ENCODE measurements at places on chromosomes 7 and 10. TPM values are rescaled to one million over a fixed set of nuclear protein-coding genes. Genes with fewer than 3 reads are reported as not detected.
A peak's percentile ranks its signal among the peaks of the same experiment; 100 is the strongest.

The ITPRID1 gene
- total RNA-seq, result not detected

The SEC31B gene
- 47.4 TPM for total RNA-seq

The VIM gene
- total RNA-seq, result 456 TPM

DNA sequence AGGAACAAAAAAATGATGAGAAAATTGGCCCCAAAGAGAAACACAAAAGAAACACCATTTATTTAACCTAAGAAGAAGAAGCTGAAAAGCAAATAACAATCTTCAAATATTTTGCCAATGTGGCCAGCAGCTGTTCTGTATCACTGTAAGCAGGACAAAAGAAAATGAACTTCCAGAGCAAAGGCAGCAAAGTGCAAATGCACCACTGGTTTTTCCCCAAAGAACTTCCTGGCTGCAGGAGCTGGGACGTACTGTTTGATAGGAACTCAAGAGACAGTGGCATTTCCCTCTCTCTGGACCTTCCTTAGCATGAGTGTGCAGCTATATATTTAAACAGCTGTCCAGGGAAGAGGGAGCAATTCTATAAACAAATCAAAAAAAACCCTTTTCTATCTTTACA lies 60.4 kb downstream of the RNLS start:
- DNase-seq, result peak; percentile 45

- DNase-seq, result no peak
These were observed 3.4 kb downstream of the PHYH start for GRCh38 chr10:13296476-13296875.

GRCh38 chr7:94045581-94045980 lies 41.4 kb upstream of the BET1 start:
- no peak for DNase-seq

DNA sequence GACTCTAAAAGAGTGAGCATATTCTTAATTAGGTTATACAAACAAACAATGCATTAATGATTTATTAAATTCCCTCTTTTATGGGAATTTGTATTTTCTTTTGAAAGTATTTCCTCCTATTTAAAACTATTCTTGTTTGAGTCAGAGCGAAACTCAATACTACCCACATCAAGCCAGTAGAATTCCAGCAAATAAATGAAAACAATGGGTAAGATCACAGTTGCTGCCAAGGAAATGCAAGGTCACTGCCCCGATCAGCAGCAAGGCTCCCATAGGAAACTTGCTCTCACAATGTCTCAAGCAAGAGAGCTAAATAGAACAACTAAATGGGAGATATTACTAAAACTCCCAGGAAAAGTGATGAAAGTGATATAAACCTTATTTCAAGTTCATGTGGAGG lies 206.3 kb downstream of the THSD7A start:
- no peak for DNase-seq

DNA sequence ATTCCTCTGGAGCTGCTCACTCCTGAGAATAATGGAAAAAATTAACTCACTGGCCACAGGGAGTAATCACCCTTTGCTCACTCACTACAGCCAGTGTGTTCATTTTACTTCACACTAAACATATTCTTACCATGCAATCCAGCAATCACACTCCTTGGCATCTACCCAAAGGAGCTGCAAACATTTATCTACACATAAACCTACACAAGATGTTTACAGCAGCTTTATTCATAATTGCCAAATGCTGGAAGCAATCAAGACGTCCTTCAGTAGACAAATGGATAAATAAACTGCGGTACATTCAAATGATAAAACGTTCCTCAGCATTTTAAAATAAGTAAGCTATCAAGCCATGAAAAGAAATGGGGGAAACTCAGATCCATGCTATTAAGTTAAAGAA lies 34.2 kb upstream of the POM121L12 start:
- DNase-seq, result no peak

DNA sequence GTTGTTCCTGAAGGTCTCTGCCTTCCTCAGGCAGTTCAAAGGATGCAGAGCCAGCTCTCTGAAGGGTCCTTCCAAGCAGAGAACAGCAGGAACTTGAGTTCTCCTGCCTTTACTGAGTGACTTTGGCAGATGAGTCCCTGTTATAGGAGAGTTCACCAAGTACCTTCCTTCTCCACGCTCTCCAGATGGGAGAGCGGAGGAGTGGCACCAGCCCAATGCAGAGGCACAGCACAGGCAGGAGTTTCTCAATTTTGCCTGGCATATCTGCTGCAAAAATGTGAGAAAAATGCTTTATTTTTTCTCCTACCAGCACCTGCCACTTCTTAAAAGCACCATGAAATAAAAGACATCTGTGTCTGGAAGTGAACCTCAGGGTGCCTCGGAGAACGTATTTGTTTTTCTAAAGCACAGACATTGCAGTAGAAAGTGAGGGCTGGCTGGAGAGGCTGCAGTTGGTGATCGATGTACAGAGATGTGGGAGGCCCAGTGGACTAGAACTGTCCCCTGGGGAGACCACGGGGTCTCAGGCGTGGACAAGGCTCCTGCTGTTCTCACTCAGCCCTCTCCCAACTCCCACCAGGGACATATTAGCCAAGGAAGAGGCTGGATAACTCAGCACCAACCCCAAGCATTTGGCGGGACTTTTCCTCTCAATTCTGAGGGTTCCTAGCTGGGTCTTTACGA lies 174.5 kb downstream of the WDR37 start:
- DNase-seq, result no peak

GRCh38 chr7:151679071-151679708 lies 159.5 kb upstream of the RHEB start:
- DNase-seq, result no peak

DNA sequence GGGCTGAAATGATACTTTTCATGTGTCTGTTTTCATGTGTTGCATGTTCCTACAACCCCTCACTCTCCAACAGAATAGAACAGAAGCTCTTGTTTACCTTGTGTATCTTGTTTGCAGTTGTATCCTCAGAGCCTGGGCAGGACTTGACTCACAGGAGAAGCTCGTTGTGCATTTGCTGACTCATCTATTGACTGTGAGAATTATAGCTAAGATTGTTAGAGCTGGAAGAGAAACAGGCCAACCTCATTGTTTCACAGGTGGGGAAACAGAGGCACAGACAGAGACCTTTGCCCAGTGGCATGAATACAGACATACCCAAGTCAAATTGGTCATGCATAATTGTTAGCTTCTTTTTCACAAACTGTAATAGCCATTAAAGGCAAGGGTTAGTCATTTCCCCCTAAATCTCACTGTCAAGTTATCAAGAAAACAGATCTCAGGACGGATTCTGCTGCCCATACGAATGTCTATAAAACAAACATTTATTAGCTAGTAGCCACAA lies 4.6 kb upstream of the TSPAN15 start:
- no peak for DNase-seq

DNA sequence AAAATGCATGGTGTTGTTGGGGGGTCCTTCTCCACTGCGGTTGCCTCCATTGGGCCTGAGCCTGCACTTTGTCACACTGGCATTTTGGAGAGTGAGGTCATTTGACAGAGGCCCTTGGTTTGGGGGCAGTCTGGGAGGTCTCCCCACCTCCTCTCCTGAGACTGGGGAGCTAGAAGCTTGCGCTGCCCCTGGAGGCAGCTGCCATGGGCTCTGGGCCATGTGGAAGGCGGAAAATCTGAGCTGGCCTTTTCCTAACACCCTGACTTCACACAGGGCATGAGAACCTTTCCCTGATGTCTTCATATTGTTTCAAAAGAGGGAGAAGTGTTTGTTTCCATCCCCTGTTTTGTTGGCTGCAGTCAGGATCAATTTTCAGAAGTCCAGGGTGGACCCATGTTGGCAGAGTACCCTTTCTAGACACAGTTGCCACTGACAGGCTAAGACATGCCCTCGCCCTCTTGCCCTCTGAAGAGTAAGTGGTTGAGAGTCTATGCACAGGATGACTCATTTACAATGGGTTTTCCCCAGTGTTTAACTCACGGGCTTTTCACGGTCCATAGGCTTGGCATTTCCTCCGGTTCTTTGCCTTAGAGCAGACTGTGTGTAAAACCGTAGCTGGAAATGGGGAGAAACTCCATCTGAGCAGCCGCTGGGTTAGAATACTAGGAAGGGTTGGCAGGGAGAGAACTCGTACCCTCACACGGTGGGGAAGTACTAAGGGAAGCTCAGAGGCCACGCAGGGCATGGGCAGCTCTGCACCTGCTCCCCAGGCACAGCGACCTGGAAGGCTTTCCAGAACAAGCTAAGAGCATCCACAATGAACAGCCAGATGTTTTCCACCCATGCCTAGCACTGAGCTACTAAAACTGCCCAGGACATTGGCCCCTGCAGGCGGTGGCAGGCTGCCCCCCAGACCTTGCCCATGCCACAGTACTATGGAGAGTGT lies 655.0 kb downstream of the SDK1 start:
- DNase-seq, result peak; percentile 26

Data from stomach (tissue), 19 donors.